ENCODE measurements at places on chromosomes 16 and 17.

GRCh38 chr17:46742565-46743270 is 75.8 kb downstream of the WNT3 start:
- DNase-seq: no peak

DNA sequence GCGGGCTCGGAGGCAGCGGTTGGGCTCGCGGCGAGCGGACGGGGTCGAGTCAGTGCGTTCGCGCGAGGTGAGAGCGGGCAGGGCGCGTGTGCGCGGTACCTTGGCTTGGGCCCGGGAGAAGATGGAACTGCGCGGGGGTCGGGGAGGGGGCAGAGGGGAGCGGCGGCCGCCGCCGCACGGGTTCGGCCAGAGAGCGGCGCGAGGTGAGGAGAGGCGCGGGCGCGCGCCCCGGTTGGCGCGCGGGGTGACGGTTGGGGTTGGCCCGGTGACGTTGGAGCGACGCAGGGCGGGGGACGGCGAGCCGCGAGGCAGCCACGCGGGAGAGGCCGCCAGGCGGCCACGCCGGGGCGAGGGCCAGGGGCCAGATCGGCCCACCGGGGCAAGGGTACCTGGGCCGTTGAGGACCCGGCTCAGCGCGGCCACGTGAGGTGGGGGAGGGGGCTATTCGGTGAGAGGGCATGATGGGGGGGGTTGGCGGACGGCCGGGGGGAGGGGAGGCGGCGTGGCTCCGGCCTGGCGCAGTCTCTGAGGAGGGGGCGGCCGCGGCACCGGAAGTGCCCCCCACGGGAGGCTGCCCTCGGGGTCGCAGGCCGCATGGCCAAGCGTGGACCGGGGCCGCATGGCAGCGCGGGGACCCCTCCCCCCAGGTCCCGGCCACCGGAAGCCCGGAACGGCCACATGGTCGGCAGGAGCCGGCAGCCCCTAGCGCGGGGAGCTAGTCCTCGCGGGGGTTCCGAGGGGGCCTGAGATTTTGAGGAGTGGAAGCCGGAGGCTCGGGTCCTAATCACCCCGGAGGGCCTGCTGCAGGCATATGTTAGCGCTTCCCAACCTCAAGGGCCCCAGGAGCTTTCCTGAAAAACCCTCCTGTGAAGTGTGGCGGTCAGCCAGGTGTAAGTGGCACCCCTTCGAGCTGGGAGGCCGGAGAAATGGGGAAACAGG is 527 bp downstream of the EIF5A start:
- DNase-seq: peak; percentile 63

- DNase-seq: no peak
Observed at GRCh38 chr17:51087072-51087757, 33.5 kb downstream of the SPAG9 start.

GRCh38 chr16:83200005-83200779 is 573.4 kb downstream of the CDH13 start:
- no peak for DNase-seq

DNA sequence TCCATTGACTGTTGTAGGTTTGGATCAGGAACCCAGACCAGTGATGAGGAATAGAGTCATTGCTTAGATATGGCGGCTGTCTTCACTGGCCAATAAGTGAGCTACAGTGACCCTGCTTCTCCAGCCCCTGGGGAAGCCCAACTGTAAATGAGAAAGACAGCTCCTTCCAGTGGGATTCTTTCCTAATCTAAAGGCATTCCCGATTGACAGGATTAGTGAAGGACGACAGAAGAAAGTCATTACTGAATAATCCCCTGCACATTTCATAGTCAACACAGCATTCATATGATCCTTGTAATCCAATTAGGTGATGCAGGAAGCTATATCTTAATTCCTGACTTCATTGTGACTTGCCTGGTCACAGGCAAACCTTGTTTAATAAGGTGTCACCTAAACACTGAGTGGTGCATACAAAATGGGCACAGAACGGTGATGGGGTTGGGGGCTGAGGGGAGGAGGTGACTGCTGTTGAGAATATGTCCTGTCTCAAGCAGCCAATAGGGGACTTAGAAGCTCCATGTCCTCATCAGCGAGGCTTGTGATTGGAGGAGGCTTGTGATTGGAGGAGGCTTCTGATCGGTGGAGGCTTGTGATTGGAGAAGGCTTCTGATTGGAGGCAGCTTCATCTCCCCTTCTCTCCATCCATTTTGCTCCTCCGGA is 242.6 kb downstream of the XYLT1 start:
- DNase-seq: no peak
